ENCODE measurements at places on chromosomes 5 and 9. TPM values are rescaled to one million over a fixed set of nuclear protein-coding genes. Genes with fewer than 3 reads are reported as not detected.

- DNase-seq = no peak
- H3K27me3 ChIP-seq = no peaks in the 10 kb centered on the region
- H3K27ac ChIP-seq = peak overlapping the region; percentile 90
- H3K4me1 ChIP-seq = peaks cover 41% of the 10 kb centered on the region
- no peak overlapping the region for H3K4me3 ChIP-seq
- peaks cover 27% of the 10 kb centered on the region for H3K36me3 ChIP-seq
These were observed 1.5 kb downstream of the ARPC5L start for GRCh38 chr9:124863371-124863871.

GRCh38 chr9:18122171-18122570, 351.8 kb upstream of the ADAMTSL1 start:
- no peaks in the 10 kb centered on the region for H3K27me3 ChIP-seq
- no peak overlapping the region for H3K27ac ChIP-seq
- no peaks in the 10 kb centered on the region for H3K4me1 ChIP-seq
- H3K36me3 ChIP-seq = no peaks in the 10 kb centered on the region

Gene CCNO
- not detected for total RNA-seq

Gene SLC25A2
- total RNA-seq = not detected

Gene PTGS1
- 46.0 TPM for total RNA-seq

Gene IFNA2
- not detected for total RNA-seq

Gene TAF1L
- total RNA-seq = not detected

Gene TMEM171
- total RNA-seq = 0.59 TPM

All from right atrium auricular region (tissue), 2 donors.